ENCODE measurements at places on chromosomes 11 and 22.

DNA sequence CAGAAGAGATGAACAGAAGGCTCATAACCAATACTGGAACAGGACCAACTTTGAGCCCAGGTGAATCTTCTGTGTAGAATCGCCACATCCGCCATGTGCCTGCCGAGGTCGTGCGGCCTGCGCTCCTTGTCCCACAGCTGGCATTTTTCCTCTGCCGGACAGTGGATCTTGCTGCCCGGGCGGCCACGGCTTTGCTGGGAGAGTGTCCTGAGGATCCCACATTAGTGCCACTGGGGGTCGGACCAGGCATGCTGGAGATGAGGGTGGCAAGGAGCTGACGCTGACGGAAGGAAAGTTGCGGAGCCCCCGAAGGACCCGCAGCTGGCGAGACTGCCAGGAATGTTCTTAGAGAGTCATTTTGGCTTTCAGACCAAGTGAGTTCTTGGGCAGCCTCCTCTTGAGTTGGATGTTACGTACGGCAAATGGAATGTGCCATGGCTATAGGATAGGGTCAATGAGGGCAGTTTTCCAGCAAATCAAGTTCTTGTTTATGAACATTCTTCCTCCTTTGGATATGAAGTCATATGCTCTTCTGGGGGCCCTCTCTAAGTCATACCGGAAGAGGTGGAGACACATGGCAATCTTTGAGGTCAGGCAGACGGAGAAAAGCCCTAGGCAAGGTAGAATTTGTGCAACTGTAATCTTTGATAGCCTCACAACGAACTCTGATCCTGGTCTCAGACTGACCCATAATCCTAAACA, 57.4 kb upstream of the NUP160 start:
- DNase-seq = no peak

- peak; percentile 52 for DNase-seq
Measured at GRCh38 chr11:57499413-57499982, 16.0 kb downstream of the SLC43A1 start.

GRCh38 chr11:16310943-16311342, 45.4 kb downstream of the SOX6 start:
- no peak for DNase-seq

DNA sequence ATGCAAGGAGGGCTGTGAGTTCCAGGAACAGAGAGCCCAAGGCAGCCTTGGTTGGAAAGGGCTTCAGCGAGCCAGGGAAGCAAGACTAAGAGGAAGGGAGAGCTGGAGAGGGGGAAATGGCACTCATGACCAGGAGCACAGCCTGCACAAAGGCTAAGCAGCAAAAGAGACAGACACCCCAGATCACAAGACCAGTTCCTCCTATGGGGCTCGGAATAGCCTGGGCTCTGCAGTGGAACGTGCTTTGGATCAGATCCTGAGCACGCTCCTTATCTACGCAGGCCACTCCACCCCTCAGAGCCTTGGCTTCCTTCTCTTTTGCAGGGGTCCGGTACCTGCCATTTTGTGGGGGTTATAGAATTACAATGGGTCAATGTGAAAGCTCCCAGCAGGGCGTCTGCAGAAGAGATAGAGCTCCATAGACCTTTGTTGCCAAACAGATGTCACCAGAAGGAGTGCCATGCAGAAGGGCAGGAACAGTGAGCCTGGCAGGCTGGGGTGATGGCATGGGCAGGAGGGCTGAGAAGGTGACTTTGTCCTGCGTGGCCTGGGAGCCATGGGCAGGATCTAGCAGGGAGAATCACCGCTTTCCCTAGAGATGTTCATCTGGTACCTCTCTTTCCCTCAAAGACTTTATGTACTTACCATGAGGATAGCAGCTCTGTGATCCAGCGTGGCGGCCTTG, 33.8 kb downstream of the ZC3H7B start:
- DNase-seq = no peak

- no peak for DNase-seq
Measured at GRCh38 chr11:103953797-103954486, 82.5 kb upstream of the DDI1 start.

- DNase-seq = no peak
Measured at GRCh38 chr11:8989453-8989852, 14.3 kb downstream of the NRIP3 start.

DNA sequence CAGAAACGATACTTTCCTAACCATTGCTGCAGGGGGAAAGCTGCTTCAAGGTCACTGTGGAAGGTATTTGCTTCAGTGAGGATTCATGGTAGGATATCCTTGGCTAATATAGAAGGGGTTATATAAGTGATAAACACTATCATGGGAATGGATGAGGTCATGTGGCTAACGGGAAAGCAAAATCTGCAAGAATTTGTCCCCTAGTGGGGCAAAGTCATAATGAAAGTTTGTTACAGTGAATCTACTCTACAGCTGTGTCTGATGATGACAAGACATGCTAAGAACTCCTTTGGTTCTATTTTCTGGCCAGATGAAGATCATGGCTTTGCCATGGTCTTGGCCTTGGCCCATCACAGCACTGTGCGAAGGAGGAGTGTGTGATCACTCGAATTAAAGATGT, 13.8 kb downstream of the MMP20 start:
- peak; percentile 54 for DNase-seq
